ENCODE measurements at places on chromosomes 13 and 19. TPM values are rescaled to one million over a fixed set of nuclear protein-coding genes. Genes with fewer than 3 reads are reported as not detected.

GRCh38 chr19:51450730-51451307 is 7.4 kb downstream of the SIGLEC8 start:
- no peak overlapping the region for H3K4me3 ChIP-seq
- peaks cover 2% of the 10 kb centered on the region for H3K27me3 ChIP-seq
- H3K27ac ChIP-seq: no peak overlapping the region
- no peaks in the 10 kb centered on the region for H3K36me3 ChIP-seq
- no peak for DNase-seq

The CPT1C gene
- total RNA-seq: 133 TPM

GRCh38 chr19:1402411-1403070 is 1.2 kb upstream of the GAMT start:
- H3K27me3 ChIP-seq: peaks cover 2% of the 10 kb centered on the region
- no peaks in the 10 kb centered on the region for H3K36me3 ChIP-seq

DNA sequence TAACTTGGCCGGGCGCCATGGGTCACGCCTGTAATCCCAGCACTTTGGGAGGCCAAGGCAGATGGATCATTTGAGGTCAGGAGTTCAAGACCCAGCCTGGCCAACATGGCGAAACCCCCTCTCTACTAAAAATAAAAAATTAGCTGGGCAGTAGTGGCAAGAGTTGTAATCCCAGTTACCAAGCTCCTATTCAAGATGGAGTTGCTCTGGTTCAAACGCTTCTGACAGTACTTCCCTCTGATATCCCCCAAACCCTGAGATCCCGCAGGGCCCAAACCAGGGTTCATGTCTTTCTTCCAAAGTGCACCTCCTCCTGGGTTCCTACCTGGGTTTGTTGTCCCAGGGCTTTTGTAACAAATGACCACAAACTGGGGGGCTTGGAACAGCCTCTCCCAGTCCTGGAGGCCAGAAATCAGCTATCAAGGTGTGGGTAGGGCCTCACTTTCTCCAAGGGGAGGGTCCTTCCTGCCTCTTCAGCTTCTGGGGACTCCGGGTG is 13.7 kb downstream of the CELF5 start:
- H3K27me3 ChIP-seq: peaks cover 8% of the 10 kb centered on the region
- no peaks in the 10 kb centered on the region for H3K36me3 ChIP-seq
- DNase-seq: no peak
- no peak overlapping the region for H3K27ac ChIP-seq

The GRIN3B gene
- total RNA-seq: 0.93 TPM

The ZNF345 gene
- total RNA-seq: 13.2 TPM

DNA sequence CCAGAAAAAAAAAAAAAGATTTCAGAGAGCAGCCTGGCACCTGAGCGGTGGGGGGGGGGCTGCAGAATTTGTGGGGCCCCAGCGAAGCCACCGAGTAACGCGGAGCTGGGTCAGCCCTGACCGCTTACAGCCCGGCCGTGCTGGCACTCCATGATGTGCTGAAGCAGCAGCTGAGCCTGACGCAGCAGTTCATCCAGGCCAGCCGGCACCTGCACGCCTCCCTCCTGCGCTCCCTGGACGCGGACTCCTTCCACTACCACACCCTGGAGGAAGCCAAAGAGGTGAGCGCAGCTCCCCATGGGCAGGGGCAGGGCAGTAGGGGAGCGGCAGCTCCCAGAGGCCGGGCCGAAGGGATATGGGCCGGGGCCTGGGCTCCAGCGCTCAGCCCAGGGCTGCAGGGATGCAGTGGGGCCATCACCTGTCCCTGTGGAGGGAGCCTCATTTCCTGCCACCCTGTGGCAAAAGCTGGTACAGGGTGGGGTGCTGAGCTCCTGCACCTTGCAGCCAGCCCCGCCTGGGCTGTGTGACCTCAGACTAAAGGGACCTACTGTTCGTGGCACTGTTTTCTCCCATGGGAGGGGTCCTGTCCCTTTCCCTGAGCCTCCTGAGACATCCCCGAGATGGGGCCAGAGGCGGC is 18.3 kb downstream of the C19orf44 start:
- H3K4me3 ChIP-seq: no peak overlapping the region
- H3K27me3 ChIP-seq: peaks cover 1% of the 10 kb centered on the region
- H3K27ac ChIP-seq: no peak overlapping the region
- H3K4me1 ChIP-seq: no peaks in the 10 kb centered on the region
- DNase-seq: no peak
- no peaks in the 10 kb centered on the region for H3K36me3 ChIP-seq

The SLC8A2 gene
- total RNA-seq: 115 TPM

DNA sequence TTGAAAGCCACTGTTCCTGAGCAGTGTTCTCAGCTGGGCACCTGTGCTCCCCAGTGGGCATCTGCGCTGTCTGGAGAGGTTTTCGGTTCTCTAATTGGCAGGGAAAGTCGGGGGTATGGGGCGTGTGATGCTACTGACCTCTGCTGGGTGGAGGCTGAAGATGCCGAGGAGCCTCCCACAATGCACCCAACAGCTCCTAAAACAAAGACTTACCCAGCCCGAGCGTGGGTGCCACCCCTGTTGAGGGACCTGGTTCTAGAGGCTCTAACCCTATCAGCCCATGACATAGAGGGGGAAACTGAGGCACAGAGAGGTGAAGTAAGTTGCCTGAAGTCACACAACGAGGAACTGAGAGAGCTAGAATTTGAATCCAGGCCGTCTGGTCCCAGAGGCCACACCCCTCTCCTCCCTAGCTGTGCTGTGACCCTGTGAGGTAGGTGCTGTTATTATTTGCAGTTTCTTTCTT is 2.3 kb downstream of the SPACA4 start:
- no peaks in the 10 kb centered on the region for H3K36me3 ChIP-seq
- H3K4me1 ChIP-seq: no peaks in the 10 kb centered on the region
- peak overlapping the region; percentile 34 for H3K4me3 ChIP-seq
- peak overlapping the region; percentile 77 for H3K27ac ChIP-seq
- peaks cover 4% of the 10 kb centered on the region for H3K27me3 ChIP-seq

GRCh38 chr13:27379694-27380641 is 44.5 kb upstream of the GTF3A start:
- H3K27me3 ChIP-seq: no peaks in the 10 kb centered on the region
- no peaks in the 10 kb centered on the region for H3K36me3 ChIP-seq
- no peak overlapping the region for H3K27ac ChIP-seq
- no peak overlapping the region for H3K4me3 ChIP-seq

The ANGPTL8 gene
- total RNA-seq: not detected

DNA sequence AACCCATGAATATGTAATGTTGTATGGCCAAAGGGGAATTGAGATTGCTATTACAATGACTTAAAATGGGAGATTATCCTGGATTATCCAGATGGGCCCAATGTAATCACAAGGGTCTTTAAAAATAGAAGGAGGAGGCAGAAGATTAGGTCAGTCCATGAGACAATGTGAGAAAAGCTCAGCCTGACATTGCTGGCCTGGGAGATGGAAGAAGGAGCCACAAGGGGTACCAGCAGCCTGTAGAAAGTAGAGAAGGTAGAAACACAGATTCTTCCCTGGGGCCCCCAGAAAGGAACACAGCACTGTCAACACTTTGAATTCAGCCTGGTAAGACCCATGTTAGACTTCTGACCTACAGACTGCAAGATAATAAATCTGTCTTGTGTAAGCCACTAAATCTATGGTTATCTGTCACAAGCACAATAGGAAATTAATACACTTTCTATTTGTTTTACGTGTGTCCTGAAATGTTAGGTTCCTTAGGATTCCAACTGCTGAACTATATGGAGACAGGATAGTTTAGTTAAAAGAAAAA is 132.9 kb upstream of the SERP2 start:
- H3K4me1 ChIP-seq: peaks cover 8% of the 10 kb centered on the region
- no peak overlapping the region for H3K27ac ChIP-seq
- peaks cover 3% of the 10 kb centered on the region for H3K27me3 ChIP-seq
- H3K4me3 ChIP-seq: no peak overlapping the region

GRCh38 chr13:84917252-84917878 is 881.9 kb downstream of the SLITRK6 start:
- H3K36me3 ChIP-seq: no peaks in the 10 kb centered on the region
- no peaks in the 10 kb centered on the region for H3K4me1 ChIP-seq
- no peak overlapping the region for H3K27ac ChIP-seq
- H3K4me3 ChIP-seq: no peak overlapping the region
- no peaks in the 10 kb centered on the region for H3K27me3 ChIP-seq

GRCh38 chr19:4183967-4184717 is 1.7 kb downstream of the ANKRD24 start:
- H3K4me1 ChIP-seq: peaks cover 5% of the 10 kb centered on the region
- H3K27me3 ChIP-seq: peaks cover 14% of the 10 kb centered on the region
- no peak for DNase-seq
- no peak overlapping the region for H3K27ac ChIP-seq
- no peaks in the 10 kb centered on the region for H3K36me3 ChIP-seq

DNA sequence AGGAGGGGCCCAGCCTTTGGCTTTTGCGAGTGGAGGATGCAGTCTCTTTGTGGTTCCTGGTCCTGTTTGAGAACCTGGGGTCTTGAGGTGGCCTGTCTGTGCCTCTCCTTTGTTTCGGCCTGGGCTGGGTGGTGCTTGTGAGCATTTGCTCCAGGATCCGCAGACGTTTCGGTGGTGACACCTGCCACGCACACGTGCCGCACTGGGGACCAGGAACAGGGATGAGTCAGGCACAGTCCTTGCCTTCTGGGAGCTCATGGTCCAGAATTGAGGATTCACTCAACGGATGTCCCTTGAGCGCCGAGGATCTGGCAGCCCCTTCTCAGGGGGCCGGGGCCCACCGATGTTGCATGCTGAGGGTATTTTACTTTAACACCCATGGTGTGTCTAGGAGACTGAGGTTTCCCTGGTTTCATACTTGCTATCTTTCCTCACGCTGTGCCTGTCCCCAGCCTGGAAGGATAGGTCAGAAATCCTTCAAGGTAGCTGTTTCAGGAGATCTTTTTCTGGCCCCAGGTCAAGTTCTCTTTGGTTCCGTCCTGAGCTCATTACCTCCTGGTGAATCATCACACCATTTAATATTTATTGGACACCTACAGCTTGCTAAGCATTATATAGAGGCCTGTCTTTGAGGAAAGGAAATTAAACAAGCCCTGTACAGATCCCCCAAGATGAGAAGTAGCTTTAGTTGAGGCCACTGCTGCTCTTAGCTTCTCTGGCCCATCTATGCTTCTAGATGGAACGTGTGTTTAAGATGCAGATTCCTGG is 5.1 kb downstream of the HDGFL2 start:
- H3K4me1 ChIP-seq: peaks cover 6% of the 10 kb centered on the region
- no peak for DNase-seq
- peak overlapping the region; percentile 49 for H3K4me3 ChIP-seq

The GJA3 gene
- total RNA-seq: not detected

The SYNGR4 gene
- total RNA-seq: not detected

DNA sequence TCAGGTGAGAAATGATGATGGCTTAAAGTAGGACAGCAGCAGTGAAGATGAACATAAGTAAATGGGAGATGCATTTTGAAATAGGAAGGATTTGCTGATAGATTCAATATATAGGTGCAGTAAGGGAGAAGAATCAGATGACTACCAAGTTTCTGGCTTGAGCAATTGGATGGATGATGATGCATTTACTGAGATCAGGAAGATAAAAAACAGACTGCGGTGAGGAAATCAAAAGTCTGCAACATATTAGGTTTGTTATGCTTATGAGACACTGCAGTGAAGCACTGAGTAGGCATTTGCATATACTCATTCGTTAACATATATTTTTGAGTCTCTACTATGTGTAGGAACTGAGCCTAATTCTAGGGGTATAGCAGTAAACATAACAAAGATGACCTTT is 184.2 kb downstream of the LACC1 start:
- H3K4me3 ChIP-seq: no peak overlapping the region
- H3K27ac ChIP-seq: no peak overlapping the region
- no peak for DNase-seq
- no peaks in the 10 kb centered on the region for H3K27me3 ChIP-seq
- H3K4me1 ChIP-seq: no peaks in the 10 kb centered on the region
- peaks cover 5% of the 10 kb centered on the region for H3K36me3 ChIP-seq

The UBL5 gene
- 324 TPM for total RNA-seq

GRCh38 chr13:93502987-93503615 is 276.5 kb downstream of the GPC6 start:
- no peak overlapping the region for H3K27ac ChIP-seq
- H3K4me1 ChIP-seq: peaks cover 17% of the 10 kb centered on the region
- H3K4me3 ChIP-seq: no peak overlapping the region
- no peaks in the 10 kb centered on the region for H3K36me3 ChIP-seq

- H3K27me3 ChIP-seq: peaks cover 6% of the 10 kb centered on the region
- peak overlapping the region; percentile 83 for H3K27ac ChIP-seq
- H3K4me1 ChIP-seq: peaks cover 6% of the 10 kb centered on the region
- no peak for DNase-seq
- H3K36me3 ChIP-seq: peaks cover 4% of the 10 kb centered on the region
- peak overlapping the region; percentile 94 for H3K4me3 ChIP-seq
These were observed 581 bp downstream of the RCBTB1 start for GRCh38 chr13:49584771-49585182.

DNA sequence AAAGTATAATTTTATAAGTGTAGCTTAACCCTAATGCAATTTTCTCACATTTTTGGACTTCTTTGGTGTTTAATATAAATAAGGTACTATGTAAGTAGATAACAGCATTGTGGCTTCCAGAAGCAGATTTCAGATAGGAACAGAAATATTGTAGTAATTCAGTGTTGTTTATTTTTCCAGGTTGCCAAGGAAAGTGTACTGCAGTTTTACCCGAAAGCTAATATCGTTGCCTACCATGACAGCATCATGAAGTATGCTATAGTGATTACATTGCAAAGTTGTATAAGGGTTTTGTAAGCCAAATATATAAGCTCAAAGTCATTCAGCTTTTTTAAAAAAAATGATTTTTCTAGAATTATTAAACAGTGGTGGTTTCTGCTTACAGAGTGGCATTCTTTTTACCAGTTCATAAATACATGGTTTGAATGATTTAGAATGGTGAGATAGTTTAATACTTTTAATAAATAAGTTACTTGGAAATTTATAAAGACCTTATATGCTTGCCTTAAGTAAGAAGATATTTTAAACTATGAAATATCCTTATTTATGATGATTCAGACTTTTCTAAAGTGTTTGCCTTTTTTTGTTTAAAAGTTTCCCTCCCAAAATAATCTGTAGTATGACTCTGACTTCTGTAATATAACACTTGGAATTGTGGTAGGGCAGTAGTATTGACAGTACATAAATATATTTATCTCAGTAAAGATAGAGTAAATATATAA is 3.7 kb downstream of the UBA2 start:
- no peak overlapping the region for H3K27ac ChIP-seq
- H3K27me3 ChIP-seq: peaks cover 2% of the 10 kb centered on the region
- no peak overlapping the region for H3K4me3 ChIP-seq
- H3K36me3 ChIP-seq: no peaks in the 10 kb centered on the region
- no peak for DNase-seq

DNA sequence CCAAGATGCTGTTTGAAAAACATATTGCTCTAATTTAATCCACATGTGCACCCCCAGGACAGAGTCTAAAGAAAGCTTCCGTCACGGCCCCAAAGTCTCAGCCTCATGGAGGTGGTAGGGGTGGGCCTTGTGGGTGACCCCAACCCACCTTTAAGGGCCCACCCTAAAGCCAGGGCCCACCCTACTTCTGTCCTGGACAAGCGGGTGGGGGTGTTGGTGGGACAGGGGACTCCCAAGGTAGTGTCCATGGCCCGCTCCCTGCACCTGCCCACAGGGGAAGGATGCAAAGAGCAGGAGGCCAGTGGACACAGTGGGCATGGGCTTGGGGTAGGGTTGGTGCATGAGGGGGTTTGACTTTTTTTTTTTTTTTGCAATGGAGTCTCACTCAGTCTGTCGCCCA is 66.8 kb downstream of the KCTD15 start:
- H3K27me3 ChIP-seq: peaks cover 8% of the 10 kb centered on the region
- no peak overlapping the region for H3K27ac ChIP-seq
- peaks cover 9% of the 10 kb centered on the region for H3K4me1 ChIP-seq
- H3K4me3 ChIP-seq: no peak overlapping the region
- no peak for DNase-seq

The ZNF578 gene
- 4.1 TPM for total RNA-seq

Measured in glutamatergic neuron (in vitro differentiated cells).